Stromal cell of bone marrow (primary cell): ENCODE measurements at places on chromosomes 12 and 14.

- DNase-seq: no peak
Observed at GRCh38 chr14:51823706-51824105, 36.7 kb upstream of the GNG2 start.

DNA sequence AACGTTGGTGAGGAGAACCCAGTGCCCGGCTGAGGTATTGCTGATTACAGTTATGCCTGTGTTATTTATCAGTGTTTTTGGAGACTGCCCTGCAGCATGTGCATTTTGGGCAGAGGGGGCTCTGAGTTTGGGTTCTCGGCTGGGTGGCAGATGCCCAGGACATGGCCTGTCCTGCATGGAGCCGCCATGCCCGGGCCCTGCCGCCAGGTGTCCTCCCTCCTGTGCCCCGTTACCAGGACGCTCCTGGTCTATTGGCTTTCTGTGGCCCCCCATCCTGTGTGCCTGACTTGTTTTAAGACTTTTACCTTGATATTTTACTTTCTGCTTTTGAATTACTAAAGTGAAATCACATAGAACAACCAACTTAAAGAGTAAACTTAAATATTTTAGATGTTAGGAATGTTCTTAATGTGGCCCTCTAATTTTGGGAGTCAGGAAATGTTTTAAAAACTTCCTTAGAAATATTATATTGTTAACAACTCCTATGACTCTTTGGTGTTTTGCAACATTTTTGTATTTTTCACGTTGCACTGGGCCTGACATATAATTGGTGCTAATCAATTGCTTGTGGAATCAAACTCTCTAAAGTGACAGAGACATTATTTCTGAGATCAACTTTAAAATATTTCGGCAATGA is 51.8 kb downstream of the PRIMA1 start:
- DNase-seq: no peak

- peak; percentile 36 for DNase-seq
Observed at GRCh38 chr12:115203701-115204100, 519.7 kb upstream of the TBX3 start.

DNA sequence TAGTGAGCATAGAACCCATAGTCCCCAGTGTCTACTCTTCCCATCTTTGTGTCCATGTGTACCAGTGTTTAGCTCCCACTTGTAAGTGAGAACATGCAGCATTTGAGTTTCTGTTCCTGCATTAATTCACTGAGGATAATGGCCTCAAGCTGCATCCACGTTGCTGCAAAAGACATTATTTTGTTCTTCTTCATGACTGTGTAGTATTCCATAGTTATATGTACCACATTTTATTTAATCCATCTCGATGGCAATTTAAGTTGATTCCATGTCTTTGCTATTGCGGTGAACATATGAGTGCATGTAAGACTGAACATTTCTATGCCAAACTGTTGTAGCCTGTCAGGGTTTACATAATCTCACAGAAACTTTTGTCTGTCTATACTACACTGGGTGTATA is 237.2 kb downstream of the IPO8 start:
- DNase-seq: no peak

DNA sequence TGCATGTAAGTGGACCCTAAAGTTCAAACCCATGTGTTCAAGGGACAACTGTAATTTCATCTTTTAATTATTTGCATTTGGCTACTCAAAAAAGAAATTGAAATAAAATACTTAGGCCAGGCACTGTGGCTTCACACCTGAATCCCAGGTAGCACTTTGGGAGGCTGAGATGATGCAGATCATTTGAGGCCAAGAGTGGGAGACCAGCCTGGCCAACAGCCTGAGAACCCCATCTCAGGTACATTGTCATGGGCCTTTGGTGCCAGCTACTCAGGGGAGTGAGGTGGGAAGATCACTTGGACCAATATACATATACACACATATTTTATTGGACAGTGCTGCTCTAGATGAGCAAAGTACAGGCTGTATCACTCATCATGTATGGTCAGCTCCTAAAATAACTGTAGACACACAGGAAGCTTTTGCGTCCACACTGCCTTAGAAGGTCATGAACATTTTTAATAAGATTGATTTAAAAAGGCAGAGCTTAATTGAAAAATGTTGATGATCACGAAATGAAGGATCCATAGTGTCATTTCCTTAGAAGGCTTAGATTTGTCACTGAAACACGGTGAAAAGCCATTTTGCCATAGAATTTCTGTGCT is 2.5 kb upstream of the ZCCHC8 start:
- DNase-seq: no peak

DNA sequence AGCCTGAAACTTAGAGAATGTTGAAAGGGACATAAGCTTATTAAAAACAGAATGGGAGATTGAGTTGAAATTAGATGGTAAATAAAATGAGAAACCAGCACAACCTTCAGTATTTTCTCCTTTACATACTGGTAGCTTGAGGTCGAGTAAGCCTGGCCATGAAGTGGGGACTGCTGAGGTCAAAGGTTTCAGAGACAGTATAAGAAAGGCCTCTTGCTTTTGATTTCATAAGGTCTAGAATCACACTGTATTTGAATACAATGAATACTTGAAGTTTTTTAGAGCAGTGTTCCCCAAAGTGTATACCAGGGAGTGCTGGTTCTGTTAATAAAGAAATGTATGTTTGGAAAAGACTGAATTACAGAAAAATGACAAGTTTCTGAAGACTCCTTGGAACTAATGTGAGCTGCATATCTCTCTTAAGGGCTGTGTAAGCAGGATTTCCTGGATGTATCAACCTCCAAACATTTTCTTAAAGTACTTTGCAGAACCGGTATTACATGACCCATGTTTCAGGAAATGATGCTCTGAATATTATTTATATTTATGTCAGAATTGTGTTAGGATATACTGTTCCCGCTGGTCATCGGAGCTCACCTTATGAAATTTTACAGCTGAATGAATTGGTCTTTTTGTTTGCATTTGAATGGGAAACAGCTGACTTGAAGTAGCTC is 85.0 kb downstream of the AKAP6 start:
- DNase-seq: no peak

- DNase-seq: no peak
Observed at GRCh38 chr14:82251494-82251893, 717.8 kb upstream of the SEL1L start.
